ENCODE measurements at places on chromosomes 3 and 15.

DNA sequence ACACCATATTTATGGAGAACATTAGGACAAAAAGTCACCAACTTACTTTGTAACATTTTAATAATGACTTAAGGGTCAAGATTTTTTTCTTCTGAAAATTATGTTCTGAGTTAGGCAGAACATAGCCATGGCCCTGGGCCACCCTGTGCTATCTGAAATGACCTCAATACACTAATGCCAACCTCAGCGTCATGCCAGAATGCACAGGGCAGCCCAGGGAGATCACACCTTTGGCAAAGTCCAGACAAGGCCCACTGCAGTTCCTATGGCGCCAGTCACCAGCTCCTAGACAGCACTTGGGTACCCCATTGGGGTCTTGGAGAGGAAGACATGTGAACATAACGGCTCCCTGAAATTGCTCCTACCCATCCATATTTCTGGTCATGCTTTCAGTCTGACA, 33.1 kb downstream of the HCLS1 start:
- no peak overlapping the region for H3K27ac ChIP-seq
- no peaks in the 10 kb centered on the region for H3K4me1 ChIP-seq
- H3K4me3 ChIP-seq = no peak overlapping the region
- H3K36me3 ChIP-seq = peaks cover 38% of the 10 kb centered on the region
- no peak for DNase-seq

DNA sequence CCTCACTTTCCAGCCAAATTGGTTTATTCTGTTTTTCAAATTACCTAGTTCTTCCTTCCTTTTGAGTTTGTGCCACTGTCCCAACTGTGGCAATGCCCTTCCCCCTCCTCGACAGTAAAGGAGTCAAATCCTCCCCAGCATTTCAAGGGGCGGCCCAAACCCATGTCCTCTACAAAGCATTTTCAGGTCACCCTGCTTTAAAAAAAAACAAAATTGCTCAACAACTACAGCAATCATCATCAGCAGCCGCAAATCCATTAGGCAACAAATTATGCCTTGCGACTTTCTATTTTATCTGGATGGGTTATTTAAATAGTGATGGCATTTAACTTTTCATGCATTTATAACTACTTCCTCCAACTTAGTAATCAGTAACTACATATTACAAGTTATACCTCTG, 32.7 kb downstream of the PLD1 start:
- H3K27me3 ChIP-seq = peaks cover 3% of the 10 kb centered on the region
- H3K36me3 ChIP-seq = no peaks in the 10 kb centered on the region
- H3K4me1 ChIP-seq = no peaks in the 10 kb centered on the region
- DNase-seq = no peak
- H3K4me3 ChIP-seq = no peak overlapping the region
- no peak overlapping the region for H3K27ac ChIP-seq

- no peak overlapping the region for H3K27ac ChIP-seq
- H3K27me3 ChIP-seq = no peaks in the 10 kb centered on the region
- no peak overlapping the region for H3K4me3 ChIP-seq
- H3K4me1 ChIP-seq = peaks cover 6% of the 10 kb centered on the region
These were observed 23.6 kb downstream of the KCNMB3 start for GRCh38 chr3:179227349-179227748.

- H3K4me1 ChIP-seq = peaks cover 6% of the 10 kb centered on the region
- no peak for DNase-seq
- H3K36me3 ChIP-seq = peaks cover 32% of the 10 kb centered on the region
- H3K27me3 ChIP-seq = no peaks in the 10 kb centered on the region
These were observed 89.8 kb upstream of the SLC2A2 start for GRCh38 chr3:171116365-171116764.

GRCh38 chr3:160951642-160952487, 153.3 kb downstream of the B3GALNT1 start:
- H3K4me1 ChIP-seq = peaks cover 15% of the 10 kb centered on the region
- no peak overlapping the region for H3K4me3 ChIP-seq
- no peaks in the 10 kb centered on the region for H3K36me3 ChIP-seq

DNA sequence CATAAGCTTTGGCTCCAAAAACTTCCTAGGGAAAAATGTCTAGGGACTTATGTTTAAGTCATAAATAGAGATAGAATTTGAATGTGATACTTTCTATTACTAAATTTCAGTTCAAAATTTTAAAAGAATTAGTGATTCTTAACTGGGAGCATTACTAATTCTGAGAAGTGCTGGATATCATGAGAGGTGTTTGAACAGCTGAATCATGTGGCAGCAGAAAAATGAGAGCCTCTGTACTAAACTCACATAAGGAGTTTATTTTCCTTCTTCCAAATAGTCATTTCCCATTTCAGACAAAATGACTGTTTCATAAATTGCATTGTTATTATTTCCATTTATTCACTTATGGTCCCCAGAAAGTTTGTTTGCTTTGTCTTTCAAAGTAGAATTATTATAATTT, 62.7 kb downstream of the SLMAP start:
- no peak for DNase-seq
- H3K36me3 ChIP-seq = peaks cover 3% of the 10 kb centered on the region
- H3K4me3 ChIP-seq = no peak overlapping the region
- peaks cover 40% of the 10 kb centered on the region for H3K4me1 ChIP-seq
- H3K27me3 ChIP-seq = no peaks in the 10 kb centered on the region

DNA sequence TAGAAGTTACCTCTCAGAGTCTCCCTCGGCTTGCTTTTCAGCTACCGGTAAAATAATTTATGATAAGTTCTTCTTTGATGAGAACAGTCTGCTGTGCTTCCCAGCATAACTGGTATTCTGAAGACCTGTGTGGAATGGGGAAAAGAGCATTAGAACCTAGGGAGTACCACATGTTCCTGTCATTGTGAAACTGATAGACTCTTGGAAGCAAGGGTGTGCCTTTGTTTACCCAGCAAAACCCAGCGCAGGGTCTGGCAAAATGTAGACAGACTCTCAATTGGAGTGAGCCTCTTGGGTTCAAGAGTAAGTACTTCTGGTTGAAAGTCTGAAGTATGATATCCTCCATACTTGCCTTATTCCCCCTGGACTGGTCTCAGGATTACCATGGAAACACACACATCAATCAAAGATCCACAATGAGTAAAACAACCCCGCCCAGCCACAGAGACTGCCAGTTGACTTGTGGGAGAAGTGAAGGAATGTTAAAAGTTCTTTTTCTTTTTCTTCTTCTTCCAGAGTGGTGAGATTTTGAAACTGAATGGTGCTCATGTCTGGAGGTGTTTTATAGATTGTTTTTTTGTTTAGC, 652.4 kb upstream of the NAALADL2 start:
- H3K27ac ChIP-seq = no peak overlapping the region
- H3K27me3 ChIP-seq = no peaks in the 10 kb centered on the region
- H3K4me3 ChIP-seq = no peak overlapping the region
- no peaks in the 10 kb centered on the region for H3K36me3 ChIP-seq

GRCh38 chr3:141096981-141097380, 45.8 kb downstream of the SPSB4 start:
- H3K4me1 ChIP-seq = no peaks in the 10 kb centered on the region
- H3K27me3 ChIP-seq = no peaks in the 10 kb centered on the region
- H3K36me3 ChIP-seq = no peaks in the 10 kb centered on the region
- H3K4me3 ChIP-seq = no peak overlapping the region
- no peak overlapping the region for H3K27ac ChIP-seq

DNA sequence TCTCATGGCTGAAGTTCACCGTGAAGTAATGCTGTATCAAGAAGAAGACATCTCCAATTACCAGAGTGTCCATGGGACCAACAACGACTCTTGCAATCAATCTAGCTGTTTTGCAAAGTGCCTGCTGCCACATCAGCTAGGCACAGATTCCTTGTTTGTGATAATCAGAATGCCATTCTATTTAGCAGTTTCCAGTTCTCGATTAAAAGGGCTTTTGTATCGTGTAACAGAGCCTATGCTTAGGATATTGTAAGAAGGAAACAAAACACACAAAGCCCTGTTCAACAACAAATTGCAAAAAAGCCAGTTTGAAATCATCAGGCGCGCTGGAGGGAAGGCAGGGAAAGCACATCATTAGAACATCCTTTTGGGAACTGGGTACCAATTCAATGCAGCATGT, 26.1 kb downstream of the RASGRF1 start:
- no peak for DNase-seq
- H3K4me3 ChIP-seq = no peak overlapping the region
- H3K27ac ChIP-seq = no peak overlapping the region
- peaks cover 6% of the 10 kb centered on the region for H3K27me3 ChIP-seq
- H3K4me1 ChIP-seq = no peaks in the 10 kb centered on the region
